ENCODE measurements at places on chromosomes 16 and 17. TPM values are rescaled to one million over a fixed set of nuclear protein-coding genes. Genes with fewer than 3 reads are reported as not detected.

DNA sequence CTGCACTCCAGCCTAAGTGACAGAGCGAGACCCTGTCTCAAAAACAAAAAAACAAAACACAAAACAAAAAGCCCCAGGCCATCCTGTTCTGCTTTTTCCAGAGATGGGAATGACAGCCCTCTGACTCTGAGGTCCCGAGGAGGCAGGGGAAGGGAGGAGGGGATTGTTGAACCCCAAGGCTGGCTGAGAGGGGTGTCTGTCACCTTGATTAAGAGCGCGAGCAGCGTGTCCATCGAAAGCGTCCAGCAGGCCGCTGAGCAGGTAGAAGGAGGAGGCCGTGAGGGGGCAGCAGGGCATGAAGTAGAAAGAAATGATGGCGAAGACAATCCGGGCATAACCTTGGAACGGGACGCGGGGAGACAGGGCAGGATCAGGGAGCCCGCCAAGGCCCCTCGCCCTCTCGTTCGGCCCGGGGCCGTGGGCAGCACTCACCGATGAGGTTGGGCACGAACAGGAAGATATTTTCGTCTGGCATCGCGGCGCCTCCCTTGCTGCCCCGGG, 593 bp downstream of the CDIPT start:
- DNase-seq, result no peak

DNA sequence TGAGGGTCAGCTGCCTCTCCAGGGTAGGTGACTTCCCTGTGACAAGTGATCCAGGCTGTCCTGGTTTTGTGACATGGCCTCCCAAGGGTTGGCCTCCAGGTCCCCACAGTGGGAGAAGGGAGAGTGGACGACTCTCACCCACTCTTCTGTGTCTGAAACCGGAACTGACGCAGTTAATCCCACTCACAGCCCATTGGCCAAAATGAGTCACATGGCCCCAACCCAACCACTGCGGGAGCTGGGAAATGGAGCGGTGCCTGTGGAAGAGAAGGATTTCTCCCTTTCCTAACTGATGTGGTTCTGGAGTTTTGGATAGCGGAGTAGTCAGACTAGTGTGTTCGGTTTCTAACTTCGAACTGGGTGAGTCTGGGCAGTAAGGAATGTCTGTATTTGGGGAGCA, 79.4 kb downstream of the ABCC6 start:
- DNase-seq, result no peak

- no peak for DNase-seq
Observed at GRCh38 chr16:85759631-85760419, 8.9 kb upstream of the C16orf74 start.

DNA sequence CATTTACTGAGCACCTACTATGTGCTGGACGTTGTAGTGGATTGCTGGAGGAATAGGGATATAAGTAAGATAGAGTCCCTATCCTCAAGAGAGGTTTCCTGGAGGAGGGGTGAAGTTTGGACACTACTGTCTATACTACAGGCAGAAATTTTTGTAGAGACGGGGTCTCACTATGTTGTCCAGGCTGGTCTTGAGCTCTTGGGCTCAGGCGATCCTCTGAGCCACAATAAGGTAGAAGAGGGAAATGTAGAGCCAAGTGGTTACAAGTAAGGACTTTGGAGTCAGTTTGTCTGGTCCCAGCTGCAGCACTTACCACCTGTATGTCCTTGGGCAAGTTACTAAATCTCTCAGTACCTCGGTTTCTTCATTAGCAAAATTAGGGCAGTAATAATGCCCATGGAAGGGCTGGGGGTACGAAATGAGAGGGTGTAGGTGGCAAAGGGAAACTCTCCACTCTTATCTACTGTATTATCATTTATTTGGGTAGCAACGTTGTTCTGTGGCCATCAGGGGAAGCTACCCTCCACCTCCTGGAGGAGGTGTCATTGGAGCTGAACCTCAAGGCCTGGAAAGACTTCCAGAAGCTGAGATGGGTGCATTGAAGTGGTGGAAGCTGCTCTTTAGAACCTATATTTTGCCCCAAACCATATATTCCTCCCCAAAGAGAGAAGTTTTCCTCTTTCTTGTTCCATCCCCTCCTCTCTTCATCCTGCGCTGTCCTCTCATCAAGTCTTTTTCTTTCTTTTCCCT, 34.9 kb upstream of the DHX8 start:
- no peak for DNase-seq

DNA sequence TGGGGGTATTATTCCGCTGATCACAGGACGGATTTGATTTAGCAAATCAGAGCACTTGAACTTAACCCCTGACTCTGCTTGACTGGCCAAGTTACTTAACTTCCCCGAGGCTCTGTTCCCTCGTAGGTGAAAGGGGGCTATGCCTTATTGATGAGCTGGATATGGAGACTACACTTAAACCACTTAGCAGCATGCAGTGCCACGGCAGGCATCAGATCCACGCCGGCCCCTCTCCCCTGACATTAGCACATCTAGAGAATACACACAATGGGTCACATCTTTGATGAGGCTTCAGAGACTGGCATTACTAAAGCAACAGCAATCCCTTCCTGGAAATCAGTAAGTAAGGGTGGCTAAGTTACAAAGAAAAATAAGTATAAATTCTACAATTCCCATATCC, 71.0 kb downstream of the ABCC12 start:
- DNase-seq, result no peak

GRCh38 chr17:8158267-8159031, 4.3 kb downstream of the VAMP2 start:
- peak; percentile 85 for DNase-seq

- no peak for DNase-seq
Observed at GRCh38 chr16:1950559-1950958, 3.9 kb downstream of the RPL3L start.

GRCh38 chr17:51555153-51555552, 294.8 kb downstream of the UTP18 start:
- DNase-seq, result no peak

- peak; percentile 62 for DNase-seq
Observed at GRCh38 chr17:39235555-39236449, 10.1 kb upstream of the STAC2 start.

DNA sequence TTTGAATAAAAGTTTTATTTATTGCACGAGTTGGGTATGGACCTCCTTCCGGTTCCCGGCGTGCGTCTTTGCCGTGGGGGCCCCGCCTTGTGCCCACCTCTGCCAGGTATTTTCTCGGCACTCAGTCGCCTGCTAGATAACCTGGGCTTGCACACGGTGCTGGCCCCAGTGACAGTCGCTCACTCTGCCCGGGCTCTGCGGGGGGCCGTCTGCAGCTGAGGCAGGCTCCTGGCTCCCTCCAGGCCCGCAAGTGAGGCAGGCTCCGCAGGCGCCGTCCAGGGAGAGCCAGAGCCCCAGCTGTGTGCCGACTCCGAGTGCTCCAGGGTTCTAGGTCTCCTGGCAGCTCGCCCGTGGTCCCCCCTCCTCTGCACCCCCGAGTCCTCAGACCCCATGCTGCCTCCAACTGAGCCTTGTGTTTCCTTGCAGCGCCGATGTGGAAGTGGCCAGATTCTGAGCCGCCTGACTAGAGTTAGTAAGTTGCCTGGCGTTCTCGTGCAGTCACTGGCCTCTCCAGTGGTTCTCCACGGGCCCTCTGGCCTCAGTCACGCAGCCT, 54.7 kb upstream of the PVALEF start:
- DNase-seq, result no peak

- DNase-seq, result no peak
Observed at GRCh38 chr17:7384489-7385081, 3.7 kb downstream of the TNK1 start.

DNA sequence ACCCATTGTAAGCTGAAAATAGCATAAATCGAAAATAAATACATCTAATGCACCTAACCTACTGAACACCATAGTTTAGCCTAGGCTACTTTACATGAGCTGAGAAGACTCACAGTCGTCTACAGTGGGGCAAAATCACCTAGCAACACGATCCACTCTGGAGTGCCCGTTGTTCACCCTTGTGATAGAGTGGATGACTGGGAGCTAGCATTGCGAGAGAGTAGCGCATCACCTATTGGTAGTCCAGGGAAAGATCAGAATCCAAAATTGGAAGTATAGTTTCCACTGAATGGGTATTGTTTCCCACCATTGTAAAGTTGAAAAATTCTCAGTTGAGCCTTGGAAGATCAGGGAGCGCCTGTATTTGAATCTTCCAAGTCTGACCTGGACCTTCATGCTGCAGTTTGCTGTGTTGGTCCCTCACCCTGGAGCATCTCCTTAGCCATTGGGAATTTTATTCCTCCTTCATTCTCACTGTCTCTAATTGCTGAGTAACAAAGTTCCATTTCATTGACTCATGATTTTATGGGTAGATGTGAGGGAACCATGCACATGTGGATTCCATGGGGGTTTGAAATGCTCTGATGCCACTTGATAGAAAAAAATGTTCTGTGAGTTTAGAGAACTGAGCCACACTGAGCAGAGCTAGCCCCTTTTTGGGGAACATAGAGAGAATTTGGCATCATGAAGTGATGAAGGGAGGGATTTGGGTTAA, 19.6 kb downstream of the AKAP1 start:
- peak; percentile 61 for DNase-seq

DNA sequence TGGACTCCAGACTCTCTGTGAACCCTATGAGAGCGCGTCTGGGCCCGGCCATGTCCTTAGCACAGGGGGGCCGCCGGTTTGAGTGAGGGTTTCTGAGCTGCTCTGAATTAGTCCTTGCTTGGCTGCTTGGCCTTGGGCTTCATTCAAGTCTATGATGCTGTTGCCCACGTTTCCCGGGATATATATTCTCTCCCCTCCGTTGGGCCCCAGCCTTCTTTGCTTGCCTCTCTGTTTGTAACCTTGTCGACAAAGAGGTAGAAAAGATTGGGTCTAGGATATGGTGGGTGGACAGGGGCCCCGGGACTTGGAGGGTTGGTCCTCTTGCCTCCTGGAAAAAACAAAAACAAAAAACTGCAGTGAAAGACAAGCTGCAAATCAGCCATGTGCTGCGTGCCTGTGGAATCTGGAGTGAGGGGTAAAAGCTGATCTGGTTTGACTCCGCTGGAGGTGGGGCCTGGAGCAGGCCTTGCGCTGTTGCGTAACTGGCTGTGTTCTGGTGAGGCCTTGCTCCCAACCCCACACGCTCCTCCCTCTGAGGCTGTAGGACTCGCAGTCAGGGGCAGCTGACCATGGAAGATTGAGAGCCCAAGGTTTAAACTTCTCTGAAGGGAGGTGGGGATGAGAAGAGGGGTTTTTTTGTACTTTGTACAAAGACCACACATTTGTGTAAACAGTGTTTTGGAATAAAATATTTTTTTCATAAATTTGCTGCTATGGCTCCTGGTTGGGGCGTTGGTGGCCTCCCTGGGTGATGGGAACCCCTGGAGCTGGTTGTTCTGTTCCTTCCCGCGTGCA, 23.1 kb downstream of the STAT5A start:
- no peak for DNase-seq

- DNase-seq, result no peak
Observed at GRCh38 chr17:44758414-44759085, at the start of gene ADAM11. ADAM11 (plus strand) TSS chr17:44758988; CDS start chr17:44759200, 212 bp downstream.

- no peak for DNase-seq
Observed at GRCh38 chr17:50768346-50768761, 1.0 kb upstream of the ANKRD40CL start.

DNA sequence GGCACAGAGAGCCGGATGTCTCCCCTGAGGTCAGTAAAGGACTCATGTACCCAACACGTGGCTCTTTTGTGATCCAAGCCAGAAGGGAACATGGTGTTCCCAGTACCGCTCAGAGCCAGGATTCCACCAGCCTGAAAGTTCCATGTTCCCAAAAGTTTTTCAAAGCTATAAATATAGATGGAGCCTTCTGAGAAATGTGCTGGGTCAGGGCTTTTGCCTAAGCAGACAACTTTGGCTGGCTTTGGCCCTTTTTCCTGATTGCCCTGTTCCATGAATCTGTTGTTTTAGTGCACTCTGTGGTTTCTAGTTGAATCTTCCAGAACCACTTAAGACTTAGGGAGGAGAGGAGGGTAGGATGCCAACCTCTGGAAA, 128.5 kb upstream of the HS3ST2 start:
- DNase-seq, result no peak

DNA sequence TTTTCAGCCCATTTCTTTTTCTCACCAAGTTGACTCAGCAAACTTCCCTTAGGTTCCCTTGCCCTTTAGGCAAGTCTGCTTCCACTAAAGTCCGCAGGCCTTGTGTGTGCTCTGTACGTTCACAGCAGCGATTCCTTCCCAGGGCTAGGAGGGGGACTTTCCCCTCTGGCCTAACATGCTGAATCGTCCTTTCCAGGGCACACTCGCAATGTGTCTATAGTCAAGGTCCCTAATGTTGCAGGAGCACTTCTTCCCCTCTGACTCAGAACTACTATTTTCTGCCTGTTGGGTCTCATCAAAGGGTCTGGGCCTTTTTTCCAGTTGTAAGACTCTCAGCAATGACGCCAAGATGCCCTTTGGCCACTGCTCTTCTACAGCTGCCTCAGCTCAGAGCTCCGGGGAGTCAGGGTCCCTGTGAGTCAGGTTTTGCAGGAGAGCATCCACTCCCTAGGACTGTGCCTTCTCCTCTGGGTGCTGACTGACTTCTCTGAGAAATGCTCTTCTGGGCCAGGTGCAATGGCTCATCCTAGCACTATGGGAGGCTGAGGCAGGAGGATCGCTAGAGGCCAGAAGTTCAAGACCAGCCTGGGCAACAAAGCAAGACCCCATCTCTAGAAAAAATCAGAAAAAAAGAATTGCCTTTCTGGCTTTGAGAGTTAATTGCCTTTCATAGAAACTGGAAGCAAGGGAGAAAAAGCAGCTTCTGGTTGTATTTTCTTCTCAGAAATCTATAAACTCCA, 64.4 kb upstream of the TBX2 start:
- no peak for DNase-seq

- no peak for DNase-seq
Observed at GRCh38 chr16:56480776-56481467, 29.6 kb downstream of the OGFOD1 start.

GRCh38 chr17:17560975-17561374, 30.5 kb downstream of the PEMT start:
- no peak for DNase-seq

- peak; percentile 36 for DNase-seq
Observed at GRCh38 chr16:66832661-66833305, 2.0 kb upstream of the NAE1 start.

GRCh38 chr17:82653651-82654528, 5.6 kb upstream of the WDR45B start:
- DNase-seq, result no peak

GRCh38 chr16:30987581-30988190, 2.7 kb downstream of the HSD3B7 start:
- no peak for DNase-seq

DNA sequence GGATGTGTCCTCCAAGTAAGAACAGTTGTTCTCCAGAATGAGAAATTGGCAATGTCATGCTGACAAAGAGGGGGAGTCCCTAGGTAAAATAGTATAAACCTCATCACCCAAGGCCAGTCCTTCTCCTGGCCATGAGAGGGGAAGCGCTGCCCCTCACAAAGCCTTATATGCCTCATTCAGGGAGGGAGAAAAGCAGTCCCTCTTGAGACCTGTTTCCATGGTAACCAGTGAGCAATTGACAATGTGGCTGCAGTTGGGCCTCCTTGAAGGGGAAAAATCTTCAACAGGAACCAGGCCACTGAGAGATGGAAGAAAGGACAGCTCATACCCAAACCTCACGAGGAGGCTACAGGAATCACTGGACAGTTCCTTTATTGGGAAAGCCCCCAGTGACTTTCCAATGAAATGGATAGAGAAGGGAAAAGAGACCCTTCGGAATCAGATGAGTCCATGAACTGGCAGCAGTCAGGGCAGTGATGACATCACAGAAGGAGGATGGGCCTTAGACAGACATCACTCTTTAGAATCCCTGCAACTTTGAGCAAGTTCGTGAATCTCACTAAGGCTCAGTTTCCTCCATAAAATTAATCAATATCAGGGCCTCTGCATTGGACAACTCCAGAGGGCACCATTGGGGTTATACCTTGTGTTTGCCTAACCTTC, 275.7 kb downstream of the TOX3 start:
- no peak for DNase-seq

The MILR1 gene
- 7.3 TPM for total RNA-seq

The CMTM4 gene
- 34.4 TPM for total RNA-seq

The TP53TG3 gene
- total RNA-seq, result 3.7 TPM

The KRTAP9-8 gene
- not detected for total RNA-seq

The CCDC182 gene
- total RNA-seq, result not detected

The VTN gene
- total RNA-seq, result not detected

All from HT1080 (cell line).